ENCODE measurements at places on chromosomes 7 and 10. TPM values are rescaled to one million over a fixed set of nuclear protein-coding genes. Genes with fewer than 3 reads are reported as not detected.

DNA sequence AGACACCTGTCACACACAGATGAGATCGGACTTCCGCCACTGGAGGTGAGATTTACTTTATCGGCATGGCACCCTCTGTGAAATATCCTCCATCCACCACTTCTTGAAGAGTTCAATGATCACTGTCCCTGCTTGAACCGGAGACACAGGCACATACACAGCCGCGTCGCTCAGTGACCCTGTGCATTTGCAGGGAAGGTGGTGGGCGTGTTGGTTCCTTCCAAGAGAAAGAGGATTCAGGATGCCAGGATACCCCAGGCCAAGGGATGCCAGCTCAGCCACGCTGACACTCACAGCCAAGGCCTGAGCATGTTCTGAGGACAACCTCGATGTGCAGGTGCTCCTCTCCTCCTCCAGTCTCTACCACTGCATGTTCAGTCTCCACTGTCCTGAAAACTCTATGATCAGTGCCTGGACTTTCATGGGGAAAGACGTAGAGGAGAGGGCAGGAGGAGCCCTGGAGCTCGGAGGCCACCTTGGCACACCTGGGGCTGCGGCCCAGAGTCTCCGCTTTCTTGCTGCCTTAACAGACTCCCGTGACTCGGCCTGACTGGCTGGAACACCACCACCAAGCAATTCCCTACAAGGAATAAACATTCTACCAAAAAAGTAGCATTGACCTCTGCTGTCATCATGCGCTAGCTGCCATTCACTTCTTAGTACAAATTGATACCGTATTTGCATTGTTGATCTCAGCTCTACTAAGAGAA lies 115.2 kb downstream of the TCERG1L start:
- no peaks in the 10 kb centered on the region for H3K4me1 ChIP-seq
- no peaks in the 10 kb centered on the region for H3K36me3 ChIP-seq
- no peak overlapping the region for H3K4me3 ChIP-seq
- H3K27ac ChIP-seq: no peak overlapping the region
- DNase-seq: no peak
- H3K27me3 ChIP-seq: no peaks in the 10 kb centered on the region

The DNAJC12 gene
- not detected for total RNA-seq

- H3K27me3 ChIP-seq: no peaks in the 10 kb centered on the region
- no peaks in the 10 kb centered on the region for H3K36me3 ChIP-seq
- H3K4me3 ChIP-seq: no peak overlapping the region
- DNase-seq: no peak
These were observed 117.4 kb upstream of the GNAI1 start for GRCh38 chr7:80017101-80017698.

- H3K27ac ChIP-seq: no peak overlapping the region
- H3K27me3 ChIP-seq: no peaks in the 10 kb centered on the region
- no peaks in the 10 kb centered on the region for H3K36me3 ChIP-seq
- DNase-seq: no peak
- H3K4me1 ChIP-seq: no peaks in the 10 kb centered on the region
These were observed 81.5 kb upstream of the SMIM30 start for GRCh38 chr7:113199841-113200240.

The MCM10 gene
- total RNA-seq: 0.65 TPM

- H3K27ac ChIP-seq: no peak overlapping the region
- peaks cover 7% of the 10 kb centered on the region for H3K27me3 ChIP-seq
- H3K36me3 ChIP-seq: no peaks in the 10 kb centered on the region
These were observed 280.9 kb upstream of the AKR1E2 start for GRCh38 chr10:4545062-4545461.

The HMX3 gene
- 0.33 TPM for total RNA-seq

DNA sequence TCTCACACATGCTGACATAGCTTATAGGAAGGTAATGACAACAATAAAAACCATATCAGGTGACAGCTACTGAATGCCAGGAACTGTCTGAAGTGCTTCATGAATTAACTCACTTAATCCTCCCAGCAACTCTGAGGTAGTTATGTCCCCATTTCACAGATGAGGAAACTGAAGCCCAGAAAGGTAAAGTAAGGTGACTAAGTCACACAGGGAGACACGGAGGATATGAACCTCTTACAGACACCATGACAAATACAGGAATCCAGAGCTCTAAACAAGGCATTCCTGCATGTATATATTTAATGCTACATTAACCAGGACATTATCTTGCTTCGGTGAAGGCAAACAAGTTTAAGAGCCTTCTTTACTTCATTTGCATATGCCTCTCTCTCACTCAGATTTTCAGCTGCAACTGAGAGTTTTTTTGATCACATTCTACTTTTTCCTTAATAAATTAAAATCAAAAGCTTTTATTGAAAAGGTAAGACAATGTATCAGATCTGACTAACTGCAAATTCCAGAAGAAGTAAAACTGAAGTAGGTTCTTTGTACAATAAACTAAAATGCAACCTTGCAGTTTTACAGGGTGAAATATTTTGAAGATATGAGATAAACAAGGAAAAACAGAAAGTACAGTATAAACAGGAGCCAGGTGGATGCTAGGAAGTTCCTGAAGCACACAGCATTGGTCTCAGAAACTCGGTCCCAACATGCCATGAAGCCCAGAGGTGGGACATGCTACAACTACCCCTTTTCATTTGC lies 79.5 kb downstream of the SGMS1 start:
- H3K27me3 ChIP-seq: no peaks in the 10 kb centered on the region
- H3K4me3 ChIP-seq: no peak overlapping the region
- H3K36me3 ChIP-seq: no peaks in the 10 kb centered on the region
- no peak for DNase-seq
- H3K4me1 ChIP-seq: peaks cover 20% of the 10 kb centered on the region

The LANCL2 gene
- 5.0 TPM for total RNA-seq

The EIF4EBP2 gene
- total RNA-seq: 42.6 TPM

- no peak overlapping the region for H3K4me3 ChIP-seq
- peaks cover 8% of the 10 kb centered on the region for H3K36me3 ChIP-seq
- no peak overlapping the region for H3K27ac ChIP-seq
- H3K27me3 ChIP-seq: no peaks in the 10 kb centered on the region
These were observed 56.6 kb downstream of the MPLKIP start for GRCh38 chr7:40077849-40078248.

GRCh38 chr10:69644658-69645295 lies 14.7 kb downstream of the FAM241B start:
- H3K4me1 ChIP-seq: no peaks in the 10 kb centered on the region
- DNase-seq: peak; percentile 8
- H3K27me3 ChIP-seq: peaks cover 26% of the 10 kb centered on the region
- no peak overlapping the region for H3K4me3 ChIP-seq
- no peak overlapping the region for H3K27ac ChIP-seq

- no peaks in the 10 kb centered on the region for H3K36me3 ChIP-seq
- H3K4me1 ChIP-seq: peaks cover 6% of the 10 kb centered on the region
- H3K4me3 ChIP-seq: peak within 1 kb of the TSS; percentile 97
- peak; percentile 66 for DNase-seq
These were observed at the start of gene JMJD1C for GRCh38 chr10:63465293-63466143. Gene JMJD1C (minus strand): TSS chr10:63465977. CDS start chr10:63465662, 315 bp downstream.

DNA sequence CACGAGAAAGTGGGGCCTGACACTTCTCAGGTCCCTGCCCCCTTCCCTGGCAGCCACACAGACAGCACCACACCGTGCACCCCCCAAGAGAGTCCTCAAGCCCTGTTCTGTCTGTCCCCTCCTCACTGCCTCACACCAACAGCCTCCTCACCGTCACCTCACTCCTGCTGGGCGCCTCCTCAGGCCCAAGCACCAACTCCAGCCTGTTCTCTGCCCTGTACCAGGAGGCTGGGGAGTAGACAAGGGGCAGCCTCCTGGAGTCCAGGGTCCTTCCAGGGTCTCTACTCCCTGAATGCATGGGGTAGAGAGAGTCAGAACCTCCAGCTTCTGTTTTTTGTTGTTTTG lies 26.9 kb upstream of the ELN start:
- peaks cover 36% of the 10 kb centered on the region for H3K27me3 ChIP-seq
- no peaks in the 10 kb centered on the region for H3K4me1 ChIP-seq
- no peak for DNase-seq
- no peak overlapping the region for H3K27ac ChIP-seq

- H3K36me3 ChIP-seq: no peaks in the 10 kb centered on the region
- no peaks in the 10 kb centered on the region for H3K4me1 ChIP-seq
- H3K27ac ChIP-seq: no peak overlapping the region
- H3K27me3 ChIP-seq: no peaks in the 10 kb centered on the region
These were observed 358.5 kb upstream of the ANKRD30A start for GRCh38 chr10:36766940-36767339.

- H3K4me3 ChIP-seq: no peak overlapping the region
- no peak overlapping the region for H3K27ac ChIP-seq
- no peaks in the 10 kb centered on the region for H3K4me1 ChIP-seq
- H3K36me3 ChIP-seq: no peaks in the 10 kb centered on the region
These were observed 392.2 kb downstream of the ACTR3B start for GRCh38 chr7:153151766-153152165.

The SMKR1 gene
- 1.3 TPM for total RNA-seq

DNA sequence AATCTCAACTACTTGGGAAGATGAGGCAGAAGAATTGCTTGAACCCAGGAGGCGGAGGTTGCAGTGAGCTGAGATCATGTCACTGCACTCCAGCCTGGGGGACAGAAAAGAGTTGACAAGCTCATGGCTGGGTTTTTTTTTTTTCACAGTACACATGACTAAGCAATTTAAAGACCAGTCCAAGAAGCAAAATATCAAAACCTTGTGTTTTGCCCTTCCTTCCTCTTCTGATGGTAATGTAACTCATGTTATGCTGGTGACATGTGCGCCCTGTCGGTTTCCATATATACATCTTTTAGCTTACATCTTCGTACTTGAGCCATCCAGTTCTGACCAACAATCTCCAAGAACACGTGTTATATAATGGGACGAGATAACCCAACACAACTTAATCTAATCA lies 237.7 kb upstream of the PLXDC2 start:
- H3K4me3 ChIP-seq: no peak overlapping the region
- no peak for DNase-seq
- no peaks in the 10 kb centered on the region for H3K27me3 ChIP-seq
- H3K36me3 ChIP-seq: no peaks in the 10 kb centered on the region

DNA sequence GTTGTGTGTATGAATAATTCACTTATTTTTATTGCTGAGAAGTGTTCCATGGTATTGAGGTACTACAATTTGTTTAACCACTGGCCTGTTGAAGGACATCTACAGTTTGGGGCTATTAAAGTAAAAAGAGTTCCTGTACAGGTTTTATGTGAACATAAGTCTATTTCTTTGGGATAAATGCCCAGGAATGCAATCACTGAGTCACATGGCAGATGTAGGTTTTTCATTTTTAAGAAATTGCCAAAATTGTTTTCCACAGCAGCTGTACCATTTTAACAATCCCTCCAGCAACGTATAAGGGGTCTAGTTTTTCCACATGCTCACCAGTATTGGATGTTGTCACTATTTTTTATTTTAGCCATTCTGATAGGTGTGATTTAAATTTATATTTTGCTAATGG lies 243.9 kb downstream of the TNS3 start:
- no peak for DNase-seq
- H3K27ac ChIP-seq: no peak overlapping the region
- no peaks in the 10 kb centered on the region for H3K4me1 ChIP-seq
- H3K4me3 ChIP-seq: no peak overlapping the region
- H3K36me3 ChIP-seq: no peaks in the 10 kb centered on the region
- no peaks in the 10 kb centered on the region for H3K27me3 ChIP-seq

All from T-cell (primary cell).